ENCODE measurements at places on chromosomes 4 and X.

GRCh38 chrX:122504026-122504425 lies 680.1 kb upstream of the GRIA3 start:
- DNase-seq = no peak

DNA sequence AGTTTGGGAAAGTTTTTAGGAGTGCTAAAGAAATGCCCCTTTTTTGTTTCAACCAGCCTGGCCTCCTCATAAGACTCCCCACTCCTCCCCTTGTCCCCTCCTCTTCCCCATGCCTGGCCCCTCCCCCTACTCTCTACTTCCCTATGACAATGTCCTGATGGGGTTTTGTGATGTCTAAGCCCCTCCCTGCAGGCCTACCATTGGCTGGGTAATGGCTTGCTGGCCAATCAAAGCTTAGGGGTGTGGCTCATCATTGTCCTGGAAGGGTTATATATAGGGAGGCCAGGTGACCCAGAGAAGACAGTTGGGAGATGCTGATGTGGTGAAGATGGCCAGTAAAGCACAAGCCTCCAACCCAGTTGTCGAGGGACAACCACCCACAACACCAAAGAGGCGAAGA lies 48.2 kb upstream of the PASD1 start:
- no peak for DNase-seq

GRCh38 chrX:30065226-30065625 lies 150.1 kb upstream of the MAGEB2 start:
- no peak for DNase-seq

GRCh38 chr4:3413675-3414420 lies 27.9 kb upstream of the HGFAC start:
- peak; percentile 76 for DNase-seq

- no peak for DNase-seq
Measured at GRCh38 chr4:7498446-7499200, 63.9 kb upstream of the PSAPL1 start.

DNA sequence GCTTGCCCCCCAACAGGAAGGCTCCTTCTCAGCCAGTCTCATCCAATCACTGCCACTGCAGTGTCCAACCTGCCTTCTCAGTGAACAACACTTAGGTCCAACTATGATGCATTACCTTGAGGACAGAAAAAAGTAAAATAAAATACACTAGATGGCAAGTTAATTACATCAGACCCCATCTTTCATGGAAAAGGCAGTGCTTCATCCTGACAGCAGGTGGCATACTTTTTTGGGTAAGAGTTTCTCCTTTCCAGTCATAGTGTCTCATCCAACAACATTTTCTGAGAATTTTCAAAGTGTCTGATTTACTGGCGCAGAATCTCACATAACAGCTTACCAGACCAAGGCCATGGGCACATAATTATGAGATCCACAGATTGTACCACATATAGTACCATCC lies 1742.8 kb downstream of the PCDH7 start:
- no peak for DNase-seq

Measured in aorta (tissue), 5 donors.